ENCODE measurements at places on chromosomes 13 and 19. TPM values are rescaled to one million over a fixed set of nuclear protein-coding genes. Genes with fewer than 3 reads are reported as not detected.
A peak's percentile ranks its signal among the peaks of the same experiment; 100 is the strongest.

Gene TCF3
- total RNA-seq, result 104 TPM

Gene ACTMAP
- total RNA-seq, result 23.2 TPM

GRCh38 chr19:30148039-30148790, 206.2 kb downstream of the URI1 start:
- DNase-seq, result no peak

Gene LAIR1
- 9.9 TPM for total RNA-seq

GRCh38 chr13:113302986-113303385, 5.9 kb downstream of the LAMP1 start:
- no peak for DNase-seq

Gene NDFIP2
- total RNA-seq, result 107 TPM

DNA sequence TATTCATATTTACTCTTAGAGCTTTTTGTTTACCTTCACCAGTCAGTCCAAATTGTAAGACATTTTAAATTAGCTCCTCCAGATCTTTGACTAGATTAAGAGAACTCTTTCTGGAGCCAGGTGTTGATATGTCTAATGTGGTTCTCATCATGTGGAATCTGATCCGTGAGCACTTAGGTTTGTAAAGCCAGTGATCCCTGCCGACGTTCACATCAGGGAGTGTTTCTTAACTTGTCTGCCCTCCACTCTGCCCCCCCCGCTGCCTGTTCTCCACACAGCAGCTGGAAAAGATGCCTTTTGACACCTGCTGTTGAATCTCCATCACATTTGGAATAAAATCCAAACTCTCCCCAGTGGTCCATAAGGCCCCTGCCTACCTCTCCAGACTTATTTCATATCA, 17.7 kb downstream of the METTL21C start:
- DNase-seq, result no peak

Gene LYPD3
- 7.1 TPM for total RNA-seq

GRCh38 chr19:43934055-43934984, 762 bp downstream of the ZNF45 start:
- no peak for DNase-seq

- no peak for DNase-seq
These were observed 285.8 kb downstream of the DIAPH3 start for GRCh38 chr13:59877933-59878332.

GRCh38 chr13:99995104-99995588, 13.6 kb downstream of the ZIC2 start:
- DNase-seq, result no peak

- DNase-seq, result no peak
These were observed 1505.9 kb downstream of the PCDH9 start for GRCh38 chr13:65724226-65724625.

Gene LIM2
- 1.2 TPM for total RNA-seq

Gene CEACAM4
- not detected for total RNA-seq

Gene TICAM1
- 18.8 TPM for total RNA-seq

GRCh38 chr19:54310543-54310942, 2.4 kb downstream of the LILRA5 start:
- DNase-seq, result no peak

GRCh38 chr19:37845932-37846331, 60.5 kb downstream of the WDR87 start:
- DNase-seq, result no peak

GRCh38 chr19:45160870-45161737, at the start of gene NKPD1:
Gene NKPD1 (minus strand): TSS chr19:45160982. CDS start chr19:45160150, 832 bp downstream.
- DNase-seq, result no peak

Gene MYH14
- total RNA-seq, result not detected

DNA sequence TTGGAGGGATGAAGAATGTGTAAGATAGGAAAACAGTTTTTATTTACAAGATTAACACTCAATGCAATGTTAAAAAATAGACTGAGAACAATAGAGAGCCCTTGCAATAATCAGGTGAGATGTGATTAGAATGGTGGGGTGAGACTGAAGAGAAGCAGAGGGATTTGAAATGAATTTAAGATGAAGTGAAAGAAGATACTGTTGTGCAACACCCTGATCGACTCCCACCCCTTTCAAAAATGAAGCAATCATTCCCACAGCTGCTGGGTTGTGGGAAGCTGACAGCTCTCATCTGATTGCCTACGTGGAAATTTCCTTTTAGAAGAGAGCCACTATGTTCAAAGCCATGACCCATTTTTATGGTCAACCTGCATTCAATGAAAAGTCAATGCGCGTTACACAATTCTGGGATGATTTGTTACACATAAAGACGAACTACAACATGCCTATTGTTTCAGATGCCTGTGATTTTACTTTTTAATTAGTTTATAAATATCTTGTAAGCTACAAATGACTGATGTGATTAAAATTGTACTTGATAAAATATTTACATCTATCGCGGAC, 1374.8 kb downstream of the PCDH9 start:
- DNase-seq, result no peak

Gene FCER2
- total RNA-seq, result 0.57 TPM

DNA sequence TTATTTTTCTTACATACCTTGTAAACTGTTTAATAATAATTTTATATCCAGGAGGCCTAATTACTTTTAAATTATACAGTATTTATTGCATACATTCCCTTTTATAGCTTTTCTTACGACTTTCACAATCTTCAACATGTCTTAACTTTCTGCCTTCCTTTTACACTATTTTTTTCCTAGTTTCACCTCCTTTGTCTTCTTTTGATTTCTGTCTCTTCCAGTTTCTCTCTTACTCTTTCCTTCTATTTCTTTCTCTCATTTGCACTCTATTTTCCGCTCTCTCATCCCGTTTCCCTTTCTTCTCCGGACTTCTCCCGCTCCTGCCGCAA, 11.5 kb downstream of the ZNF552 start:
- DNase-seq, result no peak

Gene CD22
- total RNA-seq, result 48.2 TPM

GRCh38 chr19:41933693-41934426, 5.6 kb upstream of the ERFL start:
- DNase-seq, result no peak

- DNase-seq, result no peak
These were observed 19.6 kb downstream of the CELF5 start for GRCh38 chr19:3243819-3244700.

DNA sequence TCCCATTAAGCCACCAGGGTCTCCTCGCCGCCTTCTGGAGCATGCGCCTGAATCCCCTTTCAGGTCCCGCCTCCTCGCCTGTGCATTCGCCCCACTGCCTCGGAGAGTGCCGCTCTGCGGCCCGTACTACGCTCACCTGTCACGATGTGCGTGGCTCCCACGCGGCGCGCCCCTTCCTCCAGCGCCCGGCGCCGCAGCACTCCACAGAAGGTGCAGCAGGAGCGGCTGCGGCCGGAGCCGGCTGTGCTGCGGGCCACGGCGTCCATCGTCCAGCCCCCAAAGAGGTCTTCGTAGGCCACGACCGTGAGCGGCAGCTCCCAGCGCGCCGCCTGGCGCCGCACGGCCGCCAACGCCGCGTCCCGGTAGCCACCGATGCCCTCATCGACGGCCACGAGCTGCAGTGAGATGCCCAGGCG, 4.3 kb downstream of the CTU1 start:
- no peak for DNase-seq

GRCh38 chr13:73782450-73783449, 351.5 kb downstream of the KLF12 start:
- no peak for DNase-seq

Gene TSSK6
- 3.8 TPM for total RNA-seq

GRCh38 chr13:111857336-111857735, 209.6 kb upstream of the SOX1 start:
- DNase-seq, result no peak

DNA sequence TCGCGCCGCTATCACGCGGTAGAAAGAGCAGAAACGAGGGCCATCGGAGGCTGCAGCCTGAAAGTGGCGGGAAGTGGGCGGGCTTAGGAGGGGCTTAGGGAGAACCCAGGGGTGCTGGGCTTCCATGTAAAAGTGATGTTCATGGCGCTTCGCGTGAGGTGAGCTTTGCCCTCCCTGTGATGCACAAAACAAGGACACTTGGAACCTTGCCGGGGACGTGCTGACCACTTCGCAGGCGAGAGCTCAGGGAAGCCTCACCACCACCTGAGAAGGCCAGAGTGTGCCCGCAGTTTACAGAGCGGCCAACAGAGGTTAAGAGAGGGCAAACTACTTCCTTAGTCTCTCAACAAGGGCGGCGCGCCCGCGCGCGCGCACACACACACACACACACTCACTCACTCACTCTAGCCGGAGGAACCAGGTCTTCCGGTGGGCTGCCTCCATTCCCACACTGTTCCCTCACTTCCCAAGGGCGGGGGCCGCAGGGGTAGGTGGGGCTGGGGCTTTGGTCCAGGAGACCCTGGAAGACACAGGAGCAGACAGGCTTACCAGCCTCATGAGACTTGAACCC, 651 bp downstream of the GAPDHS start:
- DNase-seq, result peak; percentile 36

- no peak for DNase-seq
These were observed 52.4 kb downstream of the TSHZ3 start for GRCh38 chr19:31296741-31297390.
